Right atrium auricular region (tissue), 2 donors: ENCODE measurements at places on chromosomes 2 and 18. TPM values are rescaled to one million over a fixed set of nuclear protein-coding genes. Genes with fewer than 3 reads are reported as not detected.

TET3 gene
- total RNA-seq = 3.9 TPM

LONRF2 gene
- 18.9 TPM for total RNA-seq

PROKR1 gene
- total RNA-seq = not detected

UGT1A5 gene
- not detected for total RNA-seq

C2orf78 gene
- total RNA-seq = not detected

CD207 gene
- total RNA-seq = not detected

TMEM178A gene
- total RNA-seq = 4.3 TPM

ZNF396 gene
- 0.30 TPM for total RNA-seq

CD8B2 gene
- total RNA-seq = not detected

ALPG gene
- not detected for total RNA-seq

THSD7B gene
- total RNA-seq = 0.08 TPM

LYPD1 gene
- total RNA-seq = not detected

- H3K4me1 ChIP-seq = no peaks in the 10 kb centered on the region
- peak overlapping the region; percentile 93 for H3K27ac ChIP-seq
- H3K27me3 ChIP-seq = no peaks in the 10 kb centered on the region
- H3K4me3 ChIP-seq = no peak overlapping the region
- no peaks in the 10 kb centered on the region for H3K36me3 ChIP-seq
Observed at GRCh38 chr2:238290091-238290509, 1.7 kb upstream of the PER2 start.

- H3K4me3 ChIP-seq = no peak overlapping the region
- no peaks in the 10 kb centered on the region for H3K27me3 ChIP-seq
- H3K27ac ChIP-seq = no peak overlapping the region
- no peaks in the 10 kb centered on the region for H3K36me3 ChIP-seq
- DNase-seq = no peak
Observed at GRCh38 chr18:48074929-48075706, 144.7 kb upstream of the SMAD2 start.

DNA sequence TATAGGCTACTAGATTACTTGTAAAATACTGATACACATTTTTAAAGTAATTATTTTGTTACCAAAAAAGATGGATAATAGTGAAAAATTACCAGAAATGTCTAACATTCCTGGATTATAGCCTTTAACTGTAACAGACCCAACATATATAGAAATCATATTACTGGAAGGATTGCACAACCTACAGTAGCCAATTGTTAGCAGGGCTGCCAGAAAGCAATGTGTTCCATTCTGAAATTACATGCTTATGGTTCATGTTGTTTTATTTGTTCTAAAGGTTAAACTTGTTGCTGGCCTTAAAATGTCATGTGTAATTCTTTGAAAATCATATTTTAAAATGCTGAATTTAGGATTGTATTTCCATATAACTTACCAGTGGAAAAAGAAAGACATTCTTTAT, 793.6 kb upstream of the ACVR2A start:
- no peaks in the 10 kb centered on the region for H3K27me3 ChIP-seq
- no peak for DNase-seq
- no peak overlapping the region for H3K27ac ChIP-seq
- H3K36me3 ChIP-seq = no peaks in the 10 kb centered on the region
- H3K4me1 ChIP-seq = no peaks in the 10 kb centered on the region

GRCh38 chr2:74682501-74682900, 28.5 kb downstream of the SEMA4F start:
- H3K4me1 ChIP-seq = no peaks in the 10 kb centered on the region
- no peak overlapping the region for H3K27ac ChIP-seq
- H3K4me3 ChIP-seq = no peak overlapping the region
- H3K27me3 ChIP-seq = no peaks in the 10 kb centered on the region

- no peak overlapping the region for H3K27ac ChIP-seq
- H3K4me3 ChIP-seq = no peak overlapping the region
- no peaks in the 10 kb centered on the region for H3K4me1 ChIP-seq
- no peaks in the 10 kb centered on the region for H3K27me3 ChIP-seq
- H3K36me3 ChIP-seq = no peaks in the 10 kb centered on the region
- DNase-seq = no peak
Observed at GRCh38 chr2:189624648-189625355, 36.5 kb upstream of the ASNSD1 start.

GRCh38 chr2:20322527-20323300, 27.9 kb downstream of the PUM2 start:
- H3K4me1 ChIP-seq = no peaks in the 10 kb centered on the region
- H3K27me3 ChIP-seq = no peaks in the 10 kb centered on the region
- H3K4me3 ChIP-seq = no peak overlapping the region
- peaks cover 15% of the 10 kb centered on the region for H3K36me3 ChIP-seq
- no peak for DNase-seq

- H3K27me3 ChIP-seq = no peaks in the 10 kb centered on the region
- no peak overlapping the region for H3K4me3 ChIP-seq
- no peak overlapping the region for H3K27ac ChIP-seq
- H3K4me1 ChIP-seq = no peaks in the 10 kb centered on the region
- H3K36me3 ChIP-seq = no peaks in the 10 kb centered on the region
Observed at GRCh38 chr2:199596549-199596948, 138.8 kb upstream of the SATB2 start.

DNA sequence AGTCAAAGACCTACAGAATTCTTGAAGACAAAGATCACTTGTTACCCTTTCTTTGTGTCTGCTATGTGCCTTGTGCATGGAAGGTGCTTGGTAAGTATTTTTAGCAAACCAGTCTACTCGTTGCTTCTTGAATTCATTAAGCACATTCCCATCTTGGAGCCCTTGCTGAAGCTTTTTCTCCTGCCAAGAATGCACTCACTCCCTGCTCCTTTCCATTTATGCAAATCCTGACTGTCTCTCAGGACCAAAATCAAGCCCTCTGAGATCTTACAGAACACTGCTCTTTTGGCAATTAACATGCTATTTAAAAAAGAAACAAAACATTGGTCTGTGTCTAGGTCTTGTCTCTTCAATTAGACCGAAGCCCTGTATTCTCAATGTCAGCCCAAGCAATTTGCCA, 75.8 kb downstream of the CLHC1 start:
- H3K27ac ChIP-seq = peak overlapping the region; percentile 43

DNA sequence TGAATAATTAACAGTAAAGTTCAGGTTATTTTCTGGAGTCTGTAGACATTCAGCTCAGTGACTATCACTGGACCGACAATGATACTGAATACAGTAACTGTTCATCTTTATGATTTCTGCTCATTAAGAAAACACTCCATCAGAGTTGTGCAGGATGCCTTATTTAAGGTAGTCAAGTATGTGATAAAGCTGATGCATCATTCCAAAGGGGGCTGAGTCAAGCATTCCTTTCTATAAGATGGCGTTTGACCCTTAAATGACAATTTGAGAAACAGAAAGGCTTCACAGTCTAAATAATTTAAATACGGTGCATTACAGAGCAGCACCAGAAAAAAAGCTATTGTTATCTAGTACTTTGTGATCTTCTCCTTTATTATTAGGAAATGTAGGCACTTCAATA, 131.1 kb downstream of the CDH2 start:
- H3K4me1 ChIP-seq = no peaks in the 10 kb centered on the region
- H3K27me3 ChIP-seq = no peaks in the 10 kb centered on the region
- no peak overlapping the region for H3K4me3 ChIP-seq

DNA sequence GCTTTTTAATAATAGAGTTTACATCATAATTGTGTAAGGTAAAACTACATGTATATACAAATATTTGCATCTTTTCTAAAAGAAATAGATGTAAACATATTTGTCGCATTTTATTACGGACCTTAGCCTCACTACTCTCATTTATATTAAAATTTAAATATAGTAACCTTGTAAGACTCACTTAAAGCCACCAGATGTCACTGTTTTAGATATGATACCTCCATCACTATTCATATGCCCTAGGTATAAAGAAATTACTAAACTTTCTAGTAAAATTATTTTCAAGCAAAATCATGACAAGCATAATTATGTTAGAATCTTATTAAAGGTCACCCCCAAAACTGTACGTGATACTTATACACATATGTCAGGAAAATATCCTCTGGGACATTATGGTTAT, 674.3 kb upstream of the REG3G start:
- H3K4me3 ChIP-seq = no peak overlapping the region
- H3K4me1 ChIP-seq = no peaks in the 10 kb centered on the region
- no peak overlapping the region for H3K27ac ChIP-seq
- DNase-seq = no peak
- no peaks in the 10 kb centered on the region for H3K36me3 ChIP-seq

DNA sequence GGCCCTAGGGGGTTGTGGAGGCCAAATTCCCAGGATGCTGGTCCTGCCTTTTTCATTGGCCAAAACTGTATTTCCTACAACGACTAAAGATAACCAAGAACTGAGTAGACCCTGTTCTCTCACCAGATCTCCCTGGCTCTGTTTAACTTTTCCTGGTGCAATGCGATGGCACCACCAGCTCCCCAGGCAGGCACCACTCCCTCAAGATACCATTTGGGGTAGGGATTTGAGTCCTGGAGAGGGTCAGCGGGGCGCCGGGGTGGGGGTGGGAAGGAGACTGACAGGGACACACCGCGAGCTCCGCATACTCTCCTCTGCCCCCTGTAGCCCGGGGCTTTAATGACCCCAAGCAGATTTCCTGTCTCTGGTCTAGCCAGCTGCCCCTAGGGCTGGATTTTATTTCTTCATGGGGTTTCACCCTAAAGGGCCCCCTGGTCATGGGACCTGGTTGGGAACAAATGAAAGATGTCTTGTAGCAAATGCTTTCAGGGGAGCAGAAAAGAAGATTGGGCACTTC, 7.3 kb downstream of the SIX2 start:
- DNase-seq = no peak
- H3K27ac ChIP-seq = no peak overlapping the region
- peaks cover 37% of the 10 kb centered on the region for H3K4me1 ChIP-seq
- peaks cover 10% of the 10 kb centered on the region for H3K27me3 ChIP-seq
- H3K36me3 ChIP-seq = no peaks in the 10 kb centered on the region

GRCh38 chr18:76499637-76500340, 4.7 kb upstream of the ZNF516 start:
- no peaks in the 10 kb centered on the region for H3K27me3 ChIP-seq
- no peak overlapping the region for H3K4me3 ChIP-seq
- no peaks in the 10 kb centered on the region for H3K36me3 ChIP-seq
- peaks cover 9% of the 10 kb centered on the region for H3K4me1 ChIP-seq
- no peak for DNase-seq

DNA sequence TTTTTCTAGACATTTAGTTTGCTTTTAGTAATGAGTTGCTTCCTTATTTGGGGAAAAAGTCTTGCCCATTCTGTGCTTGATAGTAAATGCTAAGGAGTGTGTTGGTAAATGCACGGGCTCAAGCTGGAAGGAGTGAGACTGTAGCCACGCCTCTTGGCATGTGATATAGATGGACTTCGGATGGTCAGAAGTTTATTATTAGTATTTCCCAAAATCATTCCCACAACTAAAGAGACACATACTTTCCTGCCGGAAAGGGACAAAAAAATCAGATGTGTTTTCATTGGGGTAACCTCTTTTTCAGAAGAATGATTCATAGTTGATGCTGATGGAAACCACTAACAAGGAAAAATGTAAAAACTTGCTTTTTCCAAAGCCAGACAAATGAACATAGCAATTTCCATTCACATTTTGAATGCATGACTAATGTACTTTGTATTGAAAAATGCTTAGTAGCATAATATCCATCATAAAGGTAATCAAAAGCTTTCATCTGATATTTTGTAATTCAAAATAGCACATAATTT, 133.2 kb downstream of the ZNF532 start:
- H3K36me3 ChIP-seq = no peaks in the 10 kb centered on the region
- H3K27me3 ChIP-seq = no peaks in the 10 kb centered on the region
- H3K4me3 ChIP-seq = no peak overlapping the region

GRCh38 chr18:23856466-23857163, 157.9 kb upstream of the TTC39C start:
- DNase-seq = no peak
- H3K27ac ChIP-seq = no peak overlapping the region
- no peaks in the 10 kb centered on the region for H3K4me1 ChIP-seq
- H3K36me3 ChIP-seq = no peaks in the 10 kb centered on the region

GRCh38 chr2:163592954-163593622, 142.7 kb downstream of the FIGN start:
- H3K36me3 ChIP-seq = no peaks in the 10 kb centered on the region
- no peak for DNase-seq
- H3K27me3 ChIP-seq = no peaks in the 10 kb centered on the region
- no peak overlapping the region for H3K27ac ChIP-seq
- H3K4me1 ChIP-seq = no peaks in the 10 kb centered on the region

GRCh38 chr2:238499731-238500580, 73.2 kb downstream of the ASB1 start:
- H3K4me1 ChIP-seq = no peaks in the 10 kb centered on the region
- no peak for DNase-seq
- no peaks in the 10 kb centered on the region for H3K36me3 ChIP-seq
- no peak overlapping the region for H3K27ac ChIP-seq
- H3K27me3 ChIP-seq = no peaks in the 10 kb centered on the region

DNA sequence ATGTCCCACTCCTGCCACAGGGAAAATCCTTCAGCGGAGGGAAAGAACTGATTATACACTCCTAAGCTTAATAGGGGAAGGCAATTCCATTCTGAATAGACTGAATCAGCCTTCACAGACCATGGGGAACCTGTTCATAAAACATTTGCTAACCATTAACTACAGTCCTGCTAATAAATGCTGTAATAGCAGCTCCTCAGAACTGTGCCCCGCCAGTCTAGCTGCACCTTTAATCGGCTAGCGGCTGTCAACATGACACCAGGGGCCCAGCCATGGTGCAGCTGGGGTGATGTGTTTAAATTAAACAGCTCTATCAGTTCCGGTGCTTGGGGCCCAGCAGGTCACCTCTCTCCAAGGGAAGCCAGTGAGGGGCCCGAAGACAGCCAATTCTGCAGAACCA, 77.8 kb downstream of the GALNT14 start:
- peaks cover 4% of the 10 kb centered on the region for H3K4me1 ChIP-seq
- H3K27me3 ChIP-seq = no peaks in the 10 kb centered on the region
- H3K27ac ChIP-seq = no peak overlapping the region
- DNase-seq = peak; percentile 44
- no peaks in the 10 kb centered on the region for H3K36me3 ChIP-seq

DNA sequence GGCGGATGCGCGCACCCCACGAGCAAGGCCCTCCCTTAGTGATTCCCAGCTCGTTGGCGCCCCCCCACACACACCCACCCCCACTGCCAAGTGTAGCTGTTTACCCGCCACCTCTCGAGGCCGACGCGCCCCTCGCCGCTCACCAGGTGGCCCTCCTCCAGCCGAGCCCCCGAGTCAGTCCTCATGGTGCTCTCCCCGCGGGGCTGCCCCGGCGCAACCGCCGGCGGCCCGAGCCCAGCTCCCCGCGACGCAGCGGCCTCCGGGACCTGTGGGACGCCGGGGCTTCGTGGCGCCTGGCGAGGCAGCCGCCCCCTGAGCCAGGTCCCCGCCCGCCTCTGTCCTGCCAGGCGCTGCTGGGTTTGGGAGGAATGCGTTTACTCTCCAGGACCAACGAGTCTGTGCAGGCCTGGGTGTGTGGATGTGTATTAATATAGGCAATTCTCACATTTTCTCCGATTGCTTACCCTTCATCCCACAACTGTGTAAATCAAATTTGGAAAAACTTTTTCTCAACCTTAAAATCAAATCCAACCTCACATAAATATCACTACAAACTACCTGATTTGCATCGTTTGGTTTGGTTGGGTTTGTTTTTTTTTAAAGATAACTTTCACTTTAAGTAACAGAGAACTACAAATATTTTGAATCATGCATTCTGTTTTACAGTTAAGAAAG, at the start of gene TMEM237:
Gene TMEM237, minus strand, starts transcription at position 288 of the 675 bp plus-strand sequence. Its CDS starts 103 bp downstream, at position 185.
- H3K4me1 ChIP-seq = no peaks in the 10 kb centered on the region
- peak within 1 kb of the TSS; percentile 71 for H3K4me3 ChIP-seq
- H3K36me3 ChIP-seq = no peaks in the 10 kb centered on the region
- no peaks in the 10 kb centered on the region for H3K27me3 ChIP-seq
